ENCODE measurements at places on chromosomes 1 and 21.

DNA sequence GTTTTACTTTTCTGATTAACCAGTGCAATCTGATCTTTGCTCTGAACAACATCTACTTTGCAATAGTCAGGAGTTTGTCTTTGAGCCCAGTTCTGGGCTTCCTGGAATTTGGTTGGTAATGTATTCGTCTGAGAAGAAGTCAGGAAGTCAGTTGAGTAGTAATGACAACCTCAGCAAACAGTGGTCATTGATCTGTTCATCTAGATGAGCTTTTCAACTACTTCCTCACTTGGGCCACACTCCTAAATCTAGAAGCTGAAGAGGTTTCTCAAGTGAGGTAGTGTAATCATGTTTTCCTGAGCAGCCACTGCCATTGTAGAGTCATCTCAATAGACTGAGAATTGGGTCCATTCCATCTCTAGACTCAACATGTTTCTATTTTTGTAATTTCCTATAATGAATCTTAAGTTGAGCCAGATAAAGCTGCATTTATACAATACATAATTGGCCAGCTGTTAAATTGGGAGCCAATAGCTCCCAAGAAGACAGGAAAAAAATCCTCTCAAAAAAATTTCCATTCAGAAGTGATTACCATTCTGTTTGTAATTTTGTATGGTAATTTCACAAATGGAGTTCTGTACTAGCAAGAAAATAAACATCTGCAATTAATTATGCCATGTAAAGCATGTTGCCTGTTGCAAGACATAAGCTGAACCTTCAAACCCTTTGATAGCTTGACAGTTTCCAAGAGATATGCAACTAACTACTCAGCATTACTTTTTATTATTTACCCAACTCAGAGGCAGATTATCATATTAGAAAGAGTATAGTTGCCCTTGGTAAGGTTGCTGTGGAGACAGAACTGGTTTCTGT is 49.6 kb downstream of the WDR64 start:
- DNase-seq, result no peak

DNA sequence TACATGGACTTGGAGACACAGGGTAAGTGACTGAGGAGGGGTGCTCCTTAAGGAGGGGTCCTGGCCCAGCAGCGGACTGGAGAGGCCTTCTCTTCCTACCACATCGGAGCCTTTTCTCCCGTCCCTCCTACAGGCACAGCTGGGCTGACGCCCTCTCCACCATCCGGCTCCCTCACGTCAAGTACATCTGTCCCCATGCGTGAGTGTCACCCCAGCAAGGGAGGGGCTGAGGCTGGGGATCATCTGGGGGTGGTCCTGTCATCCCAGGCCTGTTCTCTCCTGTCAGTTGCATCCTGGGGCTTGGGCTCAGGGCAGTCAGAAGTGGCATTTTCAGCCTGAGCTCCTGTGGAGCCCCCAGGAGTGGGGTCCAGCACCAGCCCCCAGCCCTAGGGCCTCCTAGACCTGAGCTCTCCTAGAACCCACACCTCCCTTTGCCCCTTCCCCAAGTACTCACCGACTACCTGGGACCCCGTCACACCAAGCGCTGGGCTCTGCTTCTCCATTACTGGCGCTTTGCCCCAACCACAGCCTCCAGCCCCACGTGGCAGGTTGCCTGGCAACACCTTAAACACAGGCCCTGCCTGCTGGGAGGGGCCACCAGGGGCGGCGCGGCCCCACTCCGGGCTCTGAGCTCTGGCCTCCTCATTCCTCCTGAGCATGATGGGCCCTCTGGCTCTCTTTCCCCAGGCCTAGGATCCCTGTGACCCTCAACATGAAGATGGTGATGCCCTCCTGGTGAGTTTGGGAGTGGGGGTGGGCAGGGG is 2.3 kb downstream of the LYPLA2 start:
- peak; percentile 38 for DNase-seq

DNA sequence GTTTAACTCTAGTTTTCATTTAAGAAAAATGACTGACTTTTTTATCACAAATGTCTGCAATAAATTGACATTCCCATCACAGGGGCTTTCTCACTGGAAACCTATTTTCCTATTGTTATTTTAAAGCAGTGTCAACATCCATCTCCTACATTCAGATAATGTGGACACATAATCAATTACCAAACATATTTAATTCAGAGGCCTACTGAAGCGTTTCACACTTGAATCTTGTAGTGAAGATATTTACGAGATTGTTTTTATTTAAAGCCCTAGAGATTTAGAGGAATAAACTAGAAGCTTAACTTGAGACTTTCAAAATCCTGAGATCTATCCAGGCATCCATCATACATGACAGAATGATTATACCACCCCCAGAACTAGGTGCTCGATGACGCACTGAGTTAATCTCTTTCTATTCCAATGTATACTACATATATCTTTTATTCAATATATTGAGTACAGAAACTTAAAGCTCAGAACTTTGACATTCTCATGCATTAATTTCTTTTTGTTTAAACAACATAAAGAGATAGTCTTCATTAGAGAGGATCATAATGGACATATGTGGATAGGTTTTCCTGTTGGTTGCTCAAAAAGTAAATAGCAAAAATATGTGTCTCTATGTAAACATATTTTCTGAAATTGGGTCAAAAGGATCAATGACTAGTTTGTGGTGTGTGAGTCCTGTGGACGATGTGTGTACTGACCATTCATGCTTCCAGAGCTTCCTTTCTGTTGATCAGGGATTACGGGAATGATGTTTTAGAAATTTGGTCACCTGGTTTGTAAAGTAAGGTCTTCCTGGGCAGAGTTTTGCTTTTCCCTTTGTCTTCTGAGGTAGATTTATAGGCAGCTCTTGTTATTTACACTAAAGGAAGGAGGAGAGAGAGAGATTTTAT is 171.5 kb upstream of the HMCN1 start:
- DNase-seq, result no peak

GRCh38 chr21:38897532-38898421 is 92.0 kb downstream of the ETS2 start:
- DNase-seq, result no peak

GRCh38 chr1:156394835-156395461 is 25.9 kb downstream of the RHBG start:
- no peak for DNase-seq

DNA sequence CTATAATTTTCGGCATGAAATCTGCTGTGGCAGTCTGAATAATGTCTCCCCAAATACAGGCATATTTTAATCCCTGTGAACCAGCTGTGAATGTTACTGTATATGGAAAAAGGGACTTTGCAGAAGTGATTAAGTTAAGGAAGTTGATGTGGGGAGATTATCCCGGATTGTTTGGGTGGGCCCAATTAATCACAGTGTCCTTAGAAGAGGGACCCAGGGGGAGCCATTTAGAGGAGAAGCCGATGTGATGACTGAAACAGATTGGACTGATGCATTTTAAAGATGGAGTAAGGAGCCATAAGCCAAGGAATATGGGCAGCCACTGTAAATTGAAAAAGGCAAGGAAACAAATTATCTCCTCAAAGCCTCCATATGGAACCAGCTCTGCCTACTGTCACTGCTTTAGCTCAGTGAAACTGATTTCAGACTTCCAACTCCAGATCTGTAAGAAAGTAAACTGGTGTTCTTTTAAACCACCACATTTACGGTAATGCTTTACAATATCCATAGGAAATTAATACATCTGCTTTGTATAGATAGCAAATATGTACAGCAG is 61.1 kb upstream of the GPR88 start:
- no peak for DNase-seq

Data from ELR (cell line).